ENCODE measurements at places on chromosomes 7 and 10. TPM values are rescaled to one million over a fixed set of nuclear protein-coding genes. Genes with fewer than 3 reads are reported as not detected.

Gene CHST3
- total RNA-seq, result 26.8 TPM

Gene HMX2
- total RNA-seq, result not detected

Gene CFAP46
- not detected for total RNA-seq

Gene CPA5
- not detected for total RNA-seq

Gene FEZF1
- not detected for total RNA-seq

Gene ZNF467
- total RNA-seq, result 14.0 TPM

Gene ACSM6
- total RNA-seq, result 7.2 TPM

Gene DENND2A
- 6.7 TPM for total RNA-seq

Gene DDX50
- 102 TPM for total RNA-seq

Gene EPHA1
- total RNA-seq, result 7.6 TPM

Gene CALML5
- 0.92 TPM for total RNA-seq

Gene PNLIPRP3
- not detected for total RNA-seq

Gene THSD7A
- total RNA-seq, result 13.2 TPM

Gene AZGP1
- 92.3 TPM for total RNA-seq
